NCI-H1694 (cell line): ENCODE measurements at places on chromosomes 5 and 9.

DNA sequence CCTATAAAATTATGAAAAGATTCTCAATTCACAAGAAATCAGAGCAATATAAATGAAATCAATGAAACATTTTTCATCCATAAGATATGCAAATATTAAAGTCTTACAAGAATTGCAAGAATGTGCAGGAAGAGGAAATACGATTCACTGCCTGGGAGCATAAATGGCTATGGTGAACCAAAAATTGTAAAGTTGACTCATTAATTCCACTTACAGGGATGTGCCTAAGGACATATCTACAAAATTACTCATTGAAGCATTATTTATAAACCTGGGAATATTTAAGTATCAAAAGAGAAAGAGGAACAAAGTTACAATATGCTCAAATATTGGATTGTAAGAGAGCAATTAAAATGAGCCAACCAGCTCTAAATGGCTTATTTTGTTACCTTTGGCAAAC, 6.9 kb upstream of the NIPSNAP3A start:
- DNase-seq, result no peak

DNA sequence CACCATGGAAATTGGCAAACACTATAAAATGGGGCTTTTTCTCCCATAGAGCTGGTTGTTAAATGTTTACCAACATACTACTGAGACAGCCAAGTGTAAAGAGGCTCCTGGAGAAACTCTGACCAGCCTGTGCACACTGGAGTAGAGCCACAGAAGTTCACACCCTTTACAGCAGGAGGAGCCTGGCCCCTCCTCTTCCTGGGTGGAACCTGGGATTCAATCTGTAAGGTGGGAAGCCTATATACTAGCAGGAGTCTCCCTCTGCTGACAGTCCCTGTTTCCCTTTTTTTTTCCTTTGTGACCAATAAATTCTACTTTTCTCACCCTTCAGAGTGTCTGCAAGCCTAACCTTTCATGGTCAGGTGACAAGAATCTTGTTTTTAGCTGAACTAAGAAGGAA, 10.4 kb upstream of the SLC30A5 start:
- DNase-seq, result no peak

DNA sequence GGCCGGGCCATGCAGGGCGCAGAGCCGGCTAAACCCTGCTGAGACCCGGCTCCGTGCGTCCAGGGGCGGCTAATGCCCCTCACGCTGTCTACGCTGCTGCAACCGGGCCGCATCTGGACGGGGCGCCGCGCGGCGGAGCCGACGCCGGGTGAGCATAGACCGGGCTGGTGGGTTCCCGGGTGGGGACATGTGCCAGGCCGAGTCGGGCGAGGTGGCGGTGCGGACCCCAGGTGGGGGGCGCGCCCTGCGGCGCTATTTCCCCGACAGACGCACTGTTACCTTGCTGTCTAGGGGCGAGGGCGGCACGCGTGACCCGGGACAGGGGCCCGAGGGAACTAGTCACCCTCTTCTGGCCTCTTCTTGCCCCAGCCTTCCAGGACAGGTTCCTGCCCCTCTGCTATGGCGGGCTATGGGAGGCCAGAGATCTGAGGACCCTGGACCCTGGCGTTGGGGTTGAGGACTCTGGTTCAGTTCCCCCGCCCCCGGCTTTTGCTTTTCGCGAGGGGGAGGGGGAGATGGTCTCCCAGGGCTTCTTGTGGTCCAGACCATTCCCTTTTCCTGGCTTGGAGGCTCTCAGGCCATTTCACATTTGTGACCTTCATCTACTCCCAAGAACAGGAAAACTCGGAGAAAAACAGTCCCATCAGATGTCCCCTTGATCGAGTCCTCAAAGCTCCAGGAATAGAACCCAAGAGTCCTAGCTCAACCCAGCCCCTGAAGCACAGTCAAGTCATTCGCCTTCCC, 536 bp downstream of the SLC27A4 start:
- DNase-seq, result no peak

GRCh38 chr9:967903-968641, 8.4 kb upstream of the DMRT3 start:
- no peak for DNase-seq

DNA sequence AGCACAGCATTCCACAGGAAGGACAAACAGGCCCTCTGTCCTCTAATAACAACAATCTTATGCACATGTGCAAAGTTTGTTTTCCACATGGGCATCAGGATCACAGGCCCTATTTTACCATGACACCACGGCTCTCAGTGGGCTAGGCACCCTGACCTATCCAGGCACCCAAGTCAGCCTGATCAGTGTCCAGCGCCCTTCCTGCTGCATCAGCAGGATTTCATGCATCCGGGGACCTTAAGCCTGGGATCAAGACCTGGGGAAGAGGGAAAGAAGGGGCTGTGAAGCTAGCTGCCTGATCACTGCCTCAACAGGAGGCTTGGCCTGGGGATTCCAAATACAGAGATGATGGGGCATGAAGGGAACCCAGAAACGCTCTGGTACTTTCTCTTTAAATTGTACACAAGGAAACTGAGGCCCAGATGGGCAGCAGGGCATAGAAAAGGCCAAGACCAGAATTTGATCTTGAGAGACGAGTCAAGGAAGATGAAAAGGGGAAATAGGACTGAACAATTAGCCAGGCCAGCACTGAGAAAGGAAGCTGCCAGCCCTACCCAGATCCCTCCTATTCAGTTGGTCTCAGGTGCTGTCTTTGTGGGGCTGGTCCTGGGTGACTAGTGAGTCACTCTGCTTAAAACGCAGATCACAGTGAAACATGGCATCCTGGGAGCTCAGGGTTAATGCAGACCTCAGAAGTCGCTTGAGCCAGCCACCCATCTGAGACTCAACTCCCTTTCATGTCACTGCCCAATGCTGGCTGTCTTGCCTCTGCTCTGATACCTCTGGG, 57.9 kb downstream of the SHB start:
- DNase-seq, result no peak

DNA sequence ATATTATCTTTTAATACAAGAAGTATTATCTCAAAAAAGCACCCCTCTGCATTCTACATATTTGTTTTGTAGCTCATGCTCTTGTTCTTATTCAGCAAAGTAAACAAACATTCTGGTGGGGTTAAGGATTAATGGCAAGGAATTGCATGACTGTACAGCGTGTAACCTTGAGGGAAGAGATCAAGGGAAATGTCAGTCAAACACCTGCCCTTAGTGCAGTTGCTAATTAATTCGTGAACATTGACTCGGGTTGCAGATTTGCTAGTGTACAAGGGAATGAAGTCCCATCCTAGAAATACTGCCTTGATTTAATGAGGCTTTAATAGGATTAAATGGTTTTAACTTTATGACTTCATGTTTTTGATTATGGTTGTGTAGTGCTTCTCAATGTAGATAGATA, 1758.1 kb downstream of the MAT2B start:
- no peak for DNase-seq

DNA sequence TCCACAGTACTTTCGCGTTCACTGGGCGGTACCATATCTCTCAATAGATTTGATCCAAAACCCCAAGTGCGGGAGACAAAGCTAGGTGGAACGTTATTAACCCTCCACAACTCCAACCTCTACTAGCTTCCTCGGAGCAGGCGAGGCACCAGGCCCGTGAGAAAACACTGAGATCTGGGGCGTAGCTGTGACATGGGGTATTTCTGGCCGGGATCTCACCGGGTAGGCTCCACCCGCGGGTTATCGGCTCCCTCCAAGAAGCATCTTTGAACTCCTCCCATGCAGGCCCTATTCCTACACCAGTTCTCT, 350 bp upstream of the SLC25A46 start:
- no peak for DNase-seq

DNA sequence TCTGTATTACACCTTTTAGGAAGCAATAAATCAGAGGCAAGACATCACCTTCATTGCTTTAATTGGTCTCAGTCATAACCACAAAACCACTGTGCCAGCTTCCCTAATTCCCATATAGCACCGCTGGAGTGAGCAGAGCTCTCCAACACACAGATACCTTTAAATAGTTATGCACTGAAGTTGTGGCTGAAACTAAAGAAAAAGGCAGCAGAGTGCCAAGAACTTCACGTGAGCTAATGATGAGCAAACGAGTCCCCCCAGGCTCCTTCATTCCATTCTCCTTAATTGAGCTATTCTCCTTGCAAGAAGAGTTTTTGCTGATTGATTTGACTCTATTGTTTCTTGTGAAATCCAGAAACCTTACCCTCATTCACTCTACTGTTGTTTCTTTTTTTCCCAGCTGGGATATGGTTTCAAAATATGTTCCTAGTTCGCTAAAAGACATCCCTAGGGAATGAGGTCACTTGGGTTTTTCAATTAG, 501.5 kb downstream of the SPATA31D1 start:
- no peak for DNase-seq

- DNase-seq, result no peak
Observed at GRCh38 chr9:136052991-136053756, 41.9 kb downstream of the NACC2 start.

GRCh38 chr5:179959641-179960040, 51.9 kb upstream of the TBC1D9B start:
- DNase-seq, result no peak

- DNase-seq, result no peak
Observed at GRCh38 chr9:111274737-111275136, 55.3 kb downstream of the OR2K2 start.

GRCh38 chr9:77851882-77852595, 179.6 kb downstream of the GNAQ start:
- no peak for DNase-seq

GRCh38 chr5:31563216-31563615, 31.1 kb downstream of the C5orf22 start:
- DNase-seq, result no peak

GRCh38 chr9:129810788-129811187, 7.8 kb downstream of the TOR1B start:
- DNase-seq, result no peak

DNA sequence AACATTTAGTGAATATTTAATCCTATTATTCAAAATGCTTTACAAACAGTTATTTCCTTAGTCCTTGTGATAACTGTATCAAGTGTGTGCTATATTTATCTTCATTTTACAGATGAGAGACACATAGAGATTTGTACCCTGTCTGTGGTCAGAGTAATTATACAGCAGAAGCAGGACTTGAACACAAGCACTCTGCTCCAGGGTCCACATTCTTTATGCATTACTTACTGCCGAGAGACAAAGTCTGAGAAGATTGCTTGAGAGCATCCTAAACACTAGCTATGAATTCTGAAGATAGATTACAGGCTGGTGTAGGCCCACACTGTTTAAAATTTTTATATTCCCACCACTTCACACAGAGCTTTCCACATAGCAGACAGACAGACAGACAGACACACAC, 926.1 kb upstream of the DMAC1 start:
- no peak for DNase-seq

DNA sequence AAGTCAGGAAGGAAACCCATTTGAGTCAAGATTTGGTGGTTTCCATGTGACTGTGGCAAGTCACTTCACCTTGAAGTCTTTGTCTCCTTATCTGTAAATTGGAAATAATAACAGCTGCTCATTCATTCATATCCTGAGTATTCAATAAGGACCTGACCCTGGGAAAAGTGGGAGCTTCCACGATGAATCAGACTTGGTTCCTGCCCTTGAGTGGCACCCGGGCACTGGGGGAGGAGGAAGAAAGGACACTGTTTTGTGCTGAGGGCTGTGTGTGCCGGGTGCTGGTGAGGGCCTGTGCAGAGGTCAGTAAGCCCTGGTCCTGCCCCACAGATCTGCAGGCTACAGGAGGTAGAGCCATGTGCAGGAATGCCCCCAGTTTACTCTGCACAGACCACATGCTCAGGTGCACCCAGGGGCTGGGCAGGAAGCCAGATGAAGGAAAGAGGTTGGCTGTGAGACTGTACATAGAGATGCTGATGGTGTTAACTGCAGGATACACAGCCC, 6.8 kb downstream of the NDST1 start:
- DNase-seq, result no peak

DNA sequence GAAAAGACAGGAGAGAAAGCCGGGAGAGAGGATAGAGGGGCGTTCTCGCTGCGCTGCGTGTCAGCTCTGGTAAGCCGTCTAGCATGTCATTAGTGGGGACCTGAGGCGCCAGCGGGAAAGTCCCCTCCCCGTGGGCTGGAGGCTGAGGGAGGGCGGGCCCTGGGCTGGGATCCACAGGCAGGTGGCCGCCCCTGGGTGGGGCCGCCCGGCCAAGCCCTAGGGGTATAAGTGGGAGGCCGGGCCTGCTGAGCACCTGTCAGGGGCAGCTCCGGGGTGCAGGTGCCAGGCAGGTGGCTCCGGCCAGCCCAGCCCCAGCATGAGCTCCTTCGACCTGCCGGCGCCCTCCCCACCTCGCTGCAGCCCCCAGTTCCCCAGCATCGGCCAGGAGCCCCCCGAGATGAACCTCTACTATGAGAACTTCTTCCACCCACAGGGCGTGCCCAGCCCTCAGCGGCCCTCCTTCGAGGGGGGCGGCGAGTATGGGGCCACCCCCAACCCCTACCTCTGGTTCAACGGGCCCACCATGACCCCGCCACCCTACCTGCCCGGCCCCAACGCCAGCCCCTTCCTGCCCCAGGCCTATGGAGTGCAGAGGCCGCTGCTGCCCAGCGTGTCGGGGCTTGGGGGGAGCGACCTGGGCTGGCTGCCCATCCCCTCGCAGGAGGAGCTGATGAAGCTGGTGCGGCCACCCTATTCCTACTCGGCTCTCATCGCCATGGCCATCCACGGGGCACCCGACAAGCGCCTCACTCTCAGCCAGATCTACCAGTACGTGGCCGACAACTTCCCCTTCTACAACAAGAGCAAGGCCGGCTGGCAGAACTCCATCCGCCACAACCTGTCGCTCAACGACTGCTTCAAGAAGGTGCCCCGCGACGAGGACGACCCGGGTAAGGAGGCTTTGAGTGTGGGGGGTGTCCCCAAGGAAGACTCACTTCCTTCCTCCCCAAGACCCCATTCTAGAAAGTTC, at the start of gene FOXI1:
TSS of gene FOXI1 (plus strand) at position 256 of the 970 bp plus-strand sequence. CDS start at position 317, 61 bp downstream.
- DNase-seq, result no peak

GRCh38 chr9:21875893-21876292, 73.5 kb downstream of the MTAP start:
- DNase-seq, result no peak
